ENCODE measurements at places on chromosomes 3 and 15.

GRCh38 chr3:177906126-177906511 is 630.1 kb upstream of the KCNMB2 start:
- no peak for DNase-seq

- DNase-seq = no peak
These were observed 45.0 kb upstream of the FSTL1 start for GRCh38 chr3:120495809-120496208.

DNA sequence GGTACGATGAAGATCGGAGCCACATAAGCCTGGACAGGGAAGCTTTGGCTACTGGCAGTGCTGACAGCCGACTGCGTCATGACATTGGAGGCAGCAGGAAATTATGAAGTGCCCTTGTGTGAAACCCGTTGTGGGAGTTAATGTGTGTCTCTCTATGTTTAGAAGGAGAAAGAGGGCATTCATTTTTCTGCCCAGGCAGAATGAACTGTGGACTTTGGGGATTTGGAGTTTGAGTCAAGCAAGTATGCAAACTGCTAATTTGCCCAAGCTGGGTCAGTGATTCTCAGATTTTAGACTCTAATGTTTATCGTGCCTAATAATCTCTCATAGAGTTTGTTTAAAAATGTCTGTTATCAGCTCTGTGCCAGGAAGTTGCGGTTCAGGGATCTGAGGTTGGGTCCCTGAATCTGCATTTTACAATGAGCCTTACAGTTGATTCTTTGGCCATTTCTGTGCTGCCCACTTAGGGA is 5.6 kb downstream of the CTXND1 start:
- DNase-seq = no peak

GRCh38 chr3:11238880-11239279 is 33.3 kb upstream of the ATG7 start:
- DNase-seq = no peak

DNA sequence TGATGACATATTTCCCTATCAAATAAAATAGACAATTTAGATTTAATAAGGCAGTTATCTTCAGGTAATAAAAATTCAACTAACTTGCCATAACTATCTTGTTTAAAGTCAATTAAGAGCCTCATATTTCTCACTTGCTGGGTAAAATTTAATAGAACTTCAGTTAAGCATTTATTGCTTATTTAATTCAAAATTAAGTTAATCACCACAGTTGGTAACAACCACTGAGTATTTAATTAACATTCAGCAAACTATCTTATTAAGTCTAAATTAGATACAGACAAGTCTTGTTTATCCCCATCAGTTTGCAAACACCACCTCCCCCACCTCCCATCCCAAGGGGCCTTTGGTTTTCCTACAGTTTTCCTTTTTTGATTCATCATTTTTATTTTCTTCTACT is 14.7 kb downstream of the LPP start:
- DNase-seq = no peak

DNA sequence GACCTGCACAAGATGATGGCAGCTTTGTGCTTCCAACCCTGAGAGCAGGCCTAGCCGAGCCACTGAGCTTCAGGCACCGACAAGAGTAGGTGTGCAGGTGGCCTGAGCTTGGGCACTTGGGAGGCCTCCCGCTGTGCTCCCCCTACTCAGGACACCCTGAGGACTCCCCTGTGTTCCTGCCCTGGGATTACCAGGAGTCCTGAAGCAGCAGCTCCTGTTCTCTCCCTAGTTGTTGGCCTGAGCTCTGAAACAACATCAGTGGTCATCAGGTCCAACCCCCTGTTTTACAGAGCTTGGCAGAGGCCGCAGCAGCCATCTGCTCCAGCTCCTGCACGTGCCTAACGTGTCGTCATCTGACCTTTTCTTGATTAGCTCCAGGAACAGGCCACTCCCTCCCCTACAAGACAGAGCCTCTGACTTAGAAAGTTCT is 8.0 kb upstream of the MESP2 start:
- DNase-seq = no peak

DNA sequence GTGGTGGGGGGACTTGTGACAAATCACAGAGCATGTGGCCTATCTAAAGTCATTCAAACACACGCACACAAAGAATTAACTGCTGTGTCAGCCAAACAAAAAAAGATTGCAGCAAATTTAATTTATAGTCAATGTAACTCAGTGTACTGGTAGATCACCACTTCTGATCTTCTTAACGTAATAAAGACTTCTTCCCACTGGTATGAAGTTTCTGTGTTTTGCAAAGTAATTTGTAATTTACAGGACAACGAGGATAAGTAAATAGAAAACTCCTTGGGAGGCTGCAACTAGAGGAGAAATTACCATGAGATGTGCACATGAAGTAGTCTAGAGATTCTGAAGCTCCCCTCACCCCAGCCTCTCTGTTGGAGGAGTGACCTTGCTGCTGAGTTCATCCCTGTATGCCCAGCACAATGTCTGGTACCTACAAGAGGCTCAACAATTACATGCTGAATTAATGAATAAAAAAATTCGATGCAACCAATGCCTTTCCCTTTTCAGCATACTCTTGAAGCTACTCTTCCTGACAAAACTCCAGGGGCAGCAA is 207.3 kb downstream of the ARRDC4 start:
- no peak for DNase-seq

DNA sequence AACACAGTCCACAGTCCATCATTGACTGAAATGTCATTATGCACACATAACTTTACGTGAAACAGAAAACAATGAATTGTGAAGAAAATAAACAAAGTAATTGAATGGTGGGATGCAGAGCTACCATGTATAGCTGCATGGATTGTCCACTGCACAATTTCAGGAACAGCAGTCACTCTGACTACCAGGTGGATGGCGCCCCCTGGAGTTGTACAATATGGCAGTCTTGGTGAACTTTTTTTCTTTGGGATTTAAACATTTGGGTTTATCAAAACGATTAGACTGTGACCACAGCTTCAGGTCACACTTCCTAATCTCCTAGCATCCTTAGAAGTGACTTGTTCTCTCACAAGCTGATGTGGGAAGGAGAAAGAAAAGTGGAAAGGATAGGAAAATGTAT is 48.9 kb upstream of the TCF12 start:
- DNase-seq = no peak

- no peak for DNase-seq
These were observed 227.9 kb upstream of the NR2F2 start for GRCh38 chr15:96102631-96103030.

- peak; percentile 52 for DNase-seq
These were observed 5.5 kb downstream of the CSRNP1 start for GRCh38 chr3:39147711-39148434.

- no peak for DNase-seq
These were observed 43.7 kb downstream of the STAG1 start for GRCh38 chr3:136708333-136708985.

GRCh38 chr3:54138937-54139547 is 16.7 kb downstream of the CACNA2D3 start:
- no peak for DNase-seq

DNA sequence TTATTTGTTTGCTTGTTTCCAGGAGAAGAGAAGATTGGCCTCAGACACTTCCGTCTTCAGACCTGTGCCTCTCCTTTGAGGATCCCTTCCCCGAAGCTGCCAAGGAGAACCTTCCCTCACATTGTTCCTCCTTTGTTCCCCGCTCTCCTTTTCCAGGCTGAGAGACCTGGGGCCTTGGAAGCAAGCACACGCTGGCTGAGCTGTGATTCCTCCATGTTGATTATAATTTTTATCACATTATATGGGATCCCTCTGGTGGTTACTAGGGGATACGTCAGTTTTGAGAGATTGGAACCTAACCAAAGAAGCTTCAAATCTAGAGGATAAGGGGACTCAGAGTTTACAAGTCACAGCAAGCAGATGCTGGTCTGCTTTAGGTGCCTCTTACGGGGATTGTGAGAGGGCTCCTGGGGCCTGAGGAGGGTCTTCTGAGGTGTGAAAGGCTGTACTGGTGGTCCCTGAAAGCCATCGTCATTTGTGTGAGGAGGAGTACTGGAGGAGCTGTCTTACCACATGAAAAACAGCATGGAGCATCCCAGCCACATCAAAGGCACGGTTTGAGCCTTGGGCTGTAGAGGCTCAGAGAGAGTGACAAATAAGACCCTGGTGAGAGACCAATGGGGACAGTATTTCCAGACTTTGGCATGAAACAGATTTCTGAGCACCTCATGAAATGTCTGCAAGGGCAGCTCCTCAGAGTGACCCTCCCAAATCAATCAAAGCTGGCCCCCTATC is 760.1 kb upstream of the CFAP20DC start:
- peak; percentile 5 for DNase-seq

DNA sequence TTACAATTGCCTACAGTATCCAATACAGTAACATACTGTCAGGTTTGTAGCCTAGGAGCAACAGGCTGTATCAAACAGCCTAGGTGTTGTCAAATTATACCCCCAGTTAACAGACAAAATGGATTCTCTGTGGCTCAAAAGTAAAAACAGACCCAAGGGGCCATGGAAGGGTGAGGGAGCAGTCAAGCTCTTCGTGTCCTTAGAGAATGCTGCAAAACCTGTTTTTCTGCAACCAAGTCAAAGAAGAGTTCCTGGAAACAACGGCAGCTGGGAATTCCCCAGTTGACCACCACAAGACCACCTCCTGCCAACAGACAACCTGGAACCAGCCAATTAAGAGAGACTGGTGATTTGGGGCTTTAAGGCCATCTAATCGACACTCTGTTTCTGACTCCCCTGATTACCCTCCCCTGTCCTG is 11.1 kb upstream of the THUMPD3 start:
- no peak for DNase-seq

DNA sequence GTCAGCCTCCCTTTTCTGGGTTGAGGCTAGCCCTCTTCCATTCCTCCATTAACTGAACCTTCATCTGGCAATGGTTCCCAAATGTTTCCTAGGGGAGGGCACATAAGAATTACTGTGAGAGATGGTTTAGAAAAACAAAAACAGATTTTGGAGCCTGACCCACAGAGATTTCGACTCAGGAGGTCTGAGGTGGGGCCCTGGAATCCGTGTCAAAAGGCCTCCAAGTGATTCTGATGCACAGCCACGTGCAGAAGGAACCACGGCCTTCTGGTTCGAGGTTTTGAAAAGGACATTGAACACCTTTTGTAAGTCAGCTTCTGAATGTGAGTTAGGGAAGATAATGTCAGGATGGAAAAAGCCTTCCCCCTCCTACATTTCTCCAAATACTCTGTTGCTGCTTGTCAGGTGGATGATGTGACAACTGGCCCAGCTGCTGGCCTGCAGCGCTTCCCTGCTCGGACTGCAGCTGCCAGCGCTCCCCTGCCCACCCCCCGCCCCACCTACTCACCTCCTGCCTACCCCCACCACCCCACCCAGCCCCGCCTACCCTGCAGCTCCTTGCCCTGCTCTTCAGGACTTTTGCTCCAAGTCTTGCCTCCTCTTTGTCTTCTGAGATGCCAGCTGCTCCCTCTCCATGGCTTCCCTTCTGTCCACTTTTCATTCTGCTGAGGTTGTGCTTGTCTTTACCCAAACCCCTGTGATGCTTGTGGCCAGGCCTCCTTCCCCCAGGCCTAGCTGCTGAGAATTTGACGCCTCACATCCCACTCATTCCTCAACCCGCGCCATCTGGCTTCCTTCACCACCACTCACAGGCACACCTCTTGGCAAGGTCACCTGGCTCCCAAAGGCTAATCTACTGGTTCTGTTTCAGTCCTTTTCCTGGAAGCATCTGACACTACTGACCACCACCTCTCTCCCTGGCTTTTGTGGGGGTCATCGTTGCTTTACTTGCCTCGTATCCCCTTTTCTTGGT is 6.6 kb downstream of the EHD4 start:
- no peak for DNase-seq

DNA sequence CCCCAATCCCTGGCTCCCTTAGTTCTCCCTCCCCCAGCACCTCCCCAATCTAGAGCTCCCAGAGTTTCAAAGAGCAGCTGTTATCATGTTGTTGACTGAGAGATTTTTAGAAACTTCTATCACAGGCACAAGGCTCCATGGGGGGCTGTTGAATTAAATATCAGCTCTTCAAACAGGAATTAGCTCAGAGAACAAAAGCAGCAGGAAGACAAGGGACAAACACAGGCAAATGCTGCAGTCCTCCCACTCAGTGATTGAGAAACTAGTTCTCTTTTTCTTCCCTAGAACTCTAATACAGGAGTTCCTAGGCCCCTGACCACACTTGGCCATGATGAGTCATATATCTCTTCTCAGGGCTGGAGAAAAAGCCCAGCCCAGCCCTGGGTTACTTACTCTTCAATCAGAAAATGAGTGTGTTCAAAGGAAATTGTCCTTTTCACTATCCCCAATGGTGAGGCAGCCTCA is 262.1 kb downstream of the IGSF11 start:
- DNase-seq = no peak

GRCh38 chr3:23202921-23203707 is at the start of gene UBE2E2:
TSS of gene UBE2E2 (plus strand) at chr3:23203327.
- DNase-seq = peak; percentile 10

DNA sequence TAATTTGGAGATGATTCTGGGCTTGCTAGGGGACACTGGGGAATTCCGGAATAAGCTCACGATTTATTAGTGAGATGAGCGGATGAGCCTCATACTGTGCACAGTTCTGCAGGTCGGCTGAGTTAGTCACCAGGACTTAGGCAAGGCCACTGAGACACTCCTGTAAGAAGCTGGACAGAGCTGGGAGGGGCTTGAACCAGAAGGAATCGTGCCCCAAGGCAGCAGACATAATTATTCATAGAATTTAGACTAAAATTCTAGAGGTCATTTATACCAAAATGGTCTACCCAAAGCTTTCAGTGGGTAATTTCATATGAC is 121.4 kb downstream of the VGLL4 start:
- DNase-seq = no peak

DNA sequence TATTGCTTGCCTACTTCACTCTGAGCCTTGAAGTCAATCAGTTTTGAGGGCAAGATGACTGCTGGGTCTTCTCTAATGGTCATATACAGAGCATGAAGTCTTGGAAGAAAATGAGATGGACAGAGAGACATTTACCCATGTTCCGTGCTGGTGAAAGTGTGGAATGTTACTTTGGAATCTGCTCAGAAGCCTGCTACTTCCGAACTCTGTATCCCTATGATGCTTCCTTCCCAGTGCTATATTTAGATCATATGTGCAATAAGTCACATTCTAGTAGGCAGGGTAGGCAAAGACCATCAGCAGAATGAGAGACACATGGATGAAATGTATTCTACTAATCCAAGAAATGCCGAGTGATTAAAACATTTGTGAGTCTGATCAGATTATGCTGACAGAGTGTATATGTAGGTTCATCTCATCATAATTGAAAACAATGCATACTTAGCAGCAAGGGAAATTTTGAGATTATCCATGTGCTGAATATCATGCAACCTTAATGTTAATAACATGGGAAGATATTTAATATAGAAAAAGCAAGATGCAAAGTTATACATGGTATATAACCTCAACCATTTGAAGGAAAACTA is 60.5 kb downstream of the RAB7A start:
- DNase-seq = no peak

- DNase-seq = no peak
These were observed 295.9 kb upstream of the UBE2E2 start for GRCh38 chr3:22907161-22907780.

DNA sequence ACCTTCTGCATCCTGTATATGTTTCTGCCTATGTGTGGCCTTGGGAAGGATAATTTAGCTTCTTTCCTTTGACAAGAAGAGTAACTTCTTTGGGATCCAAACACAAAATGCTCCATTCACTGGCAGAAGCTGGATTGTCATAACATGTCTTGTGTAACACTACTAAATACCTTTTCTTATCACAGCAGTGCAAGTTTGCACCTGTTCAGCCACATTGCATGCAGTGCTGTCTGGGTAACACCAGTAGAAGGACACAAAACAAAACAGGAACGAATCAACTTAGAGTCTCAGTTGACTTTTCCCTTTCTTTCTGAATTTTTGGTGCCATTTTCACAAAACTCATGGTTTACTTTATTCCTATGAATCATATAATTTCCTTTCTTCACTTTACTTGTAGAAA is 43.6 kb upstream of the TNIK start:
- DNase-seq = no peak

Data from central memory CD4-positive, alpha-beta T cell (primary cell).